ENCODE measurements at places on chromosomes 3 and 15.

GRCh38 chr15:72353266-72353665 lies 22.5 kb downstream of the HEXA start:
- no peak for DNase-seq

DNA sequence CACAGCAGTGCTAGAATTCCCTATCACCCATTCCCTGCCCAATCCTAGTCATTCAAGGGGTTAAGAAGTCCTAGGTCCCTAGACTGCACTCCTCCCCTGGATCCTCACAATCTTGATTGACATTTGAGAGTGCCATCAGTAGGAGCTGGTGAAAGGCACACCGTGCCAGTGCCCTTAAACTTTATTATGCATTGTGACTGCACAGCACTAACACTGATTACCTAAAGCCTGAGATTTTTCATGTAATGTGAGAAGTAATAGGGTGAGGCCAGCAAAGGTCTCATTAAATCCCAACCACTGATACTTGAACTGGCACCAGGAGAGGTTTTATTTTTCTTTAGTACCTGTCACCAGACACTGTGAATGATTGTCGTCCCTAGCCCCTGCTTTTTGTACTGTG lies 16.3 kb downstream of the GXYLT2 start:
- DNase-seq = no peak

DNA sequence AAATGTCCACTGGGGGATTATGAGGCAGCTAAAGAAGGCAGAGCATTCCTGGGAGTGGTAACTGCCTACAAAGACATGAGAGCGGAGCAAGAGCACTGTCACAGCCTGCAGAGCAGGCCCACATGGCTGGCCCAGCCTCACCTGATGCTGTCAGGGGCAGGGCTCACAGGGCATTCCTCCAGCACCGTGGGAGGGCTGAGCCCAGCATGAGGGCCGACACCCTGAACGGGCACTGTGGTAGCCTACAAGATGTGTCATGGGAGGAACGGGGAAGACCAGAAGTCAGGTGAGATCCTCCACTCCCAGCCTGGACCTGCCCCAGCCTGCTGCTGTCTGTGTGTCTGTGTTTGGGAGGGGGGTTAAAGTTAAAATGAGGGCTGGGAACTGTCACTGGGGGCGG lies 30.1 kb downstream of the CCDC12 start:
- DNase-seq = no peak

DNA sequence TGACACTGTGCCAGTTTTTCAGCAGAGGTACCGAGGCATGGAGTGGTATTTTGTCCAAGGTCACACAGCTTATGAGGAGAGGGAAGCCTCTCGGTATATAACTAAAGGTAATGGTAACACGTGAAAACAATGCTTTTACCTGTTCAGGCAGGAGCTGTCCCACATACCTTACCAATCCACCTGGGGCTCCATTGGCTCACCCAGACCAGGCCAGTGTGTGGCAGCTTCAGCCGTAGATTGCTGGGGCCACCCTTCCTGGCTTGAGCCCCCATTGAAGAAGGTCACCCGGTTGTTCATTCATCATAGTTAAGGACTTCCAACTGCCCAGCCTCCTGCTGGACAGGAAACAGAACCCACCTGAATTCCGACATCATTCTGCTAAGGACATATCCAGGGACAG lies 9.2 kb upstream of the RPP14 start:
- no peak for DNase-seq

GRCh38 chr3:61340931-61341461 lies 89.7 kb upstream of the FHIT start:
- DNase-seq = no peak

DNA sequence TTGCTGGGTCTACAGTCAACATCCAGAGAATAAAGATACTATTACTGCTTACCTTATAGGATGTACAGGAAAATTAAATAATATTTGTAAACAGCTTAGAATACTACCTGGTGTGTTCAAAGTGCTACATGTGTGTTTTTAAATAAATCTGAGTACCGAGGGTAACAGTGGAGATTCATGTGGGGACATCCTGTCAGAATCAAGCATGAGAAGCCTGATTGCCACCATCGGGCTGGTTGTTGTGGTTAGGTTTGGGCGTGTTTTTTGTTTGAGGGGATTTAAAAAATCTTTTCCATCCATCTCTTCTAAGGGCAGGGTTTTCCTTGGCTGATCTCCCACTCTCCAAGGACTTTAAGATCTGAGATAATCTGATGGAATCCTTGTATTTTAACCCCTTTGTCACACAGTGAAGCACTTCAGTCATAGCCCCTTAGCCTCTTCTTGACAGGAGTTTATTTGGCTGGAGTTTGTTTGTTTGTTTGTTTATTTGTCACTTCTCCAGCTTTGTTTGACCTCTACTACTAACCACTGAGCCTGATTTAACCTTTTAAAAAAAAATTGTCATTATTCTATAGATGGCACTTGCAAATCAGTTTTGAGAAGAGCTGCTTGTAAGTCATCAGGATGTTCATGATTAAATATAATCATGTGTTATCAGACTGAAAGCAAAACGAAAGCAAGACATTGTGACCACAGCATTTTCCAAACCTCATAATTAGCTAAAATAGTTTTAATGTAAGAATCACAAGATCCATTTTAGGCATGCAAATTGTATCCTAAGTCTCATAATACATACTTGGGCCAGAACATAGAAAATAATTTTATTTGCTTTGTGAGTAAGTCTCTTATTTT lies 72.8 kb upstream of the RARB start:
- no peak for DNase-seq

- DNase-seq = no peak
These were observed 303.3 kb upstream of the CBLB start for GRCh38 chr3:106172101-106172500.

GRCh38 chr3:190359813-190360212 lies 28.1 kb upstream of the CLDN16 start:
- DNase-seq = no peak

DNA sequence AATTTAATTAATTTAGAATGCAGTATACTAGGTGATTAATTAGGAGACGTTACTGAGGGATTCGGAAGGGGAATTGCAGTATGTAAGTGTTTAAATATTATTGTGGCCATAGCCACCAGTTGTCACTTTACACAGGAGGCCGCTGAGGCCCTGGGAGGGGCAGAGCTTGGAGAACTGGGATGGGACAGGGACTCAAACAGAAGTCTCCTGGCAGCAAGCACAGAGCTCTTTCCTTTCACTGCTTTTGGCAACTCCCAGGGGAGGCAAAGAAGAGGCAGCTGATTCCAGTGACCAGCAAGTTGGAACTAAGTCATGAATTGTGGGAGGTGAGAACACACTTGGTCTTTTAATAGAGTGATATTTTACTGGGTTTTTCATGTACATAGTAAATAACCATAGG lies 248.6 kb downstream of the RPLP1 start:
- DNase-seq = no peak

- DNase-seq = no peak
These were observed 505.9 kb downstream of the ZIC1 start for GRCh38 chr3:147915057-147915456.

DNA sequence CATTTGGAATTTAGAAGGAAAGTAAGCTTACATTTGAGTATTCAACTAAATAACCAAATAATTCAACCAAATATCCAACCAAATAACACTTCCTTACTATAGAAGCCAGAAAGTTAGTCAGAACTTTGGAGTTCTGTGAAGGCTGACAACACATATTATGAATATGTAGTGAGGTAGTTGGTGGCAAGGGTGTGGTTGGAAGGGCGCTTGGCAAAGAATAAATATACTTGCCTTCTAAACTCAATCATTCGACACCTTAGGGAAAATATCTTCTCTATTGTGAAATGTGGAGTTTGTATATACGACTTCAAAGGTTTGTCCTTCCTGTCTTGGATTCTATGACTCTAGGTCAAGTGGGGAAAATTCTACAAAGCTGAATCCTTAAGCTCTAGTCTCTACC lies 111.7 kb upstream of the OSTN start:
- no peak for DNase-seq

DNA sequence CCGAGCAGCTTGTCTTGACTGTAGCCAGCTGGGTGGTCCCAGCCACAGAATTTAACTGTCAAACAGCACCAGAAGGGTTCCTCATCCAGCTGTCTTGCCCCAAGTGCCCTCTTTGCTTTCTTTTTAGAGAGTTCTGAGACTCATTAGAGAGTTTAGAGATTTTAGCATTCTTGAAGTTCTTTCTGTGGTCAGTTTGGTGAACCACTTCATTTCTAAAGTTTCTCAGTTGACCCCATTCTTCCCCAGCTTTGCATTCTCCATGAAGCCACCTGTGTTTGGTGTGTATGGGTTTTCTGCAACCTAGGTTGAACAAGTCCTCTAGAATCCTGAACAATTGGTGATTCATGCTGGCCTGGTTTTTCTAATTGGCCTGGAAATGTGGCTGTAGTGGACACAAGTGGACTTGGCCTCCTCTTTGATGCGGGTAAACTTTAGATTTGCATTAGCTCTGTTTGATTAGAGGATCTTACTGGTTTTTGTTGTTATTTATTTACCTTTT lies 33.7 kb downstream of the FLNB start:
- no peak for DNase-seq

Data from stimulated activated CD4-positive, alpha-beta T cell treated with anti-CD3 and anti-CD28 coated beads, Interleukin-1b, Interleukin-23, amount 100 ng/mL, for 1 hour (primary cell).